Activated CD4-positive, CD25-positive, alpha-beta regulatory T cell treated with anti-CD3 and anti-CD28 coated beads, Interleukin-2, amount 50 U/mL, for 16 hours (primary cell): ENCODE measurements at places on chromosomes 3 and 15.

GRCh38 chr3:76387000-76387399 lies 601.7 kb upstream of the ZNF717 start:
- DNase-seq = no peak

GRCh38 chr15:90597577-90597976 lies 67.9 kb downstream of the CRTC3 start:
- DNase-seq = no peak

GRCh38 chr3:113454057-113454456 lies 12.8 kb upstream of the CFAP44 start:
- no peak for DNase-seq

DNA sequence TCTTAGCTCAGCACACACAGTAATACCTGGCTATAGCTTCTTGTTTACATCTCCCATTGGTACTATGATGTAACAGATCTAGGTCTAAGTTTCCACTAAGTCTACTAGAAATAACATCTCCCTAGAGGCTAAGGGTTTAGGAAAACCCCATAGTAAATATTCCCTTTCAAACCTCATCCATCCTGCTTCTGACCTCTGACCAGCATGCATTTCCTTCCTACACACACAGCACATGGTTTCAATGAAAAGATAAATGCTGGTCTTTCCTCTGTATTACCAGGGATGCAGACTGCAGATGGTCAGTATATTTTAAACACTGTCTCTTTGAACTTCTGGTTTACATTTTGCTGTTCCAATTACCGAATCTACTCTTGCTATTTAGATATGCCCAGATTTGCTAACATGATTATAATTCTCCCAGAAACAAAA lies 96.6 kb downstream of the EFL1 start:
- DNase-seq = no peak

GRCh38 chr3:141330718-141331376 lies 37.5 kb upstream of the ZBTB38 start:
- no peak for DNase-seq

GRCh38 chr3:36662626-36663025 lies 101.7 kb downstream of the DCLK3 start:
- no peak for DNase-seq

GRCh38 chr3:30766522-30766921 lies 127.9 kb downstream of the GADL1 start:
- no peak for DNase-seq

GRCh38 chr3:182501856-182502255 lies 291.4 kb upstream of the ATP11B start:
- no peak for DNase-seq

DNA sequence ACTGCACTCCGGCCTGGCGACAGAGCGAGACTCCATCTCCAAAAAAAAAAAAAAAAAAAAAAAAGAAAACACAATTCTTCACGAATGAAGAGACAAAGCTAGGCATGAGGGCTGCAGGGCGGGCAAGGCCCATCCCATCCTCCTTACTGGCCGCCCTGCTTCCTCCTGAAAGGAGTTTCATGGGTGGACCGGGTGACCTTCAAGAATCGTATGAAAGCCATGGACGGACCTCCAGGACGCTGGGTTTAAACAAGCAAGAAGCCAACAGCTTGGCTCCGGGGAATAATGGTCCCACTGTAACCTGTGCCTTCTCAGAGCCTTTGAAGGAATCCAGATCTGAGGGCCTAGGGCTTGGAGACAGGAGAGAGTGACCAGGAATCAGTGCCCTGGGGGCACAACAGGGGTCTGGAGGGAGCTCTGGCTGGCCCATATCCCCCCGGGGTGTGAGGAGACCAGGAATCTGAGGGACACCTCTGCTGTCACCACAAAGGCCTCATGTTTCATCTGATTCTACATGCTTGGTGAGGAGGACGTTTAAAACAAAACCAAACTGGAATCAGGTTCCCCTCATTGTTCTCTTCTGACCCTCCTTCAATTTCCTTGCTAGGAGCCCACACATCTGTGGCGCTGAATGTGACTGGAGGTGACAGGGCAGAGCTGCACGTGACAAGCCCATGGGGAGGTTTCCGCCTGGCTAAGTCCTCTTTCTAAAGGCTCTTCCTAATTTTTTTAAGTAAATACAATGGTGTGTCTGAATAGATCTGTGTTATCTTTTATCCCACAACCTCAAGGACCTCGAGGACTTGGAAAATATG lies 46.1 kb downstream of the WHAMM start:
- no peak for DNase-seq

GRCh38 chr3:31011380-31011779 lies 116.9 kb upstream of the GADL1 start:
- DNase-seq = no peak

- no peak for DNase-seq
Measured at GRCh38 chr3:189688262-189688661, 57.1 kb downstream of the TP63 start.
